CD4-positive, alpha-beta T cell treated with Interleukin-17A for 4 hours (primary cell): ENCODE measurements at places on chromosomes 16 and 17.

GRCh38 chr16:58243528-58244004, 45.7 kb upstream of the CSNK2A2 start:
- no peak for DNase-seq

DNA sequence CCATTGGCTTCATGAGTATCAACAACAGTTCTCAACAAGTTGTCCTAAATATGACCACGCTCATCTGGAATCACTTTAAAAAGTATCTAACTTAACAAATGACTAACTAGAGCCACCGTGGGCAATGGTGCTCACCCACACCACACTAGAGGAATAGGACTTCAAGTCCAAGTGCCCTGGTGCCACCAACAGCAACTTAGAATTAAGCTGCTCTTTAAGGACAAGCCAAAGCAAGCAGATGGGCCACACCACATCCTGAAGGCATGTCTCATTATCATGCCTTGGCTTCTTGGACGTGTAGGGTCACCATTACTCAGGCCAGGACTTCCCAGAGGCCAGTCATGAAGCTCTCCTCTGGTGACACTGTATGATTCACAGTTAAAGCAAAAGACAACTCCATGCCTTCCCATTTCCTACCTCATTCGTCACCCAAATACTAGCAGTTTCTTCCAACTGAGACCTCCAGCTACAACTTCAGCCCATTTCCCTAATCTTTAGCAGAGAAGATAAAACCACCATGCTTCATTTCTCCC, 9.4 kb upstream of the SLC6A4 start:
- no peak for DNase-seq

DNA sequence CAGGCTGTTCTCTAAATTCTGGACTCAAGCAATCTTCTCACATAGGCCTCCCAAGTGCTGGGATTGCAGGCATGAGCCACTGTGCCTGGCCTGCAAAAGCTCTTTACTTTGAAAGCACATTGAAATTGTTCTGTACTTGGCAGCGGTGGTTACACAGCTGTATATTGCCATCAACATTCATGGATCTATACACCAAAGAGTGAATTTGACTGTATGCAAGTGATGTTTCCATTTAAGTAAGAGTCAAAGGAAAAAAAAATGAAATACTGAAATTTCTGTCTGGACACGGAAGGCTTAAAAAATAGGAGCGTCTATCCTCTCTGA, 450.6 kb upstream of the PSMD7 start:
- DNase-seq = no peak

DNA sequence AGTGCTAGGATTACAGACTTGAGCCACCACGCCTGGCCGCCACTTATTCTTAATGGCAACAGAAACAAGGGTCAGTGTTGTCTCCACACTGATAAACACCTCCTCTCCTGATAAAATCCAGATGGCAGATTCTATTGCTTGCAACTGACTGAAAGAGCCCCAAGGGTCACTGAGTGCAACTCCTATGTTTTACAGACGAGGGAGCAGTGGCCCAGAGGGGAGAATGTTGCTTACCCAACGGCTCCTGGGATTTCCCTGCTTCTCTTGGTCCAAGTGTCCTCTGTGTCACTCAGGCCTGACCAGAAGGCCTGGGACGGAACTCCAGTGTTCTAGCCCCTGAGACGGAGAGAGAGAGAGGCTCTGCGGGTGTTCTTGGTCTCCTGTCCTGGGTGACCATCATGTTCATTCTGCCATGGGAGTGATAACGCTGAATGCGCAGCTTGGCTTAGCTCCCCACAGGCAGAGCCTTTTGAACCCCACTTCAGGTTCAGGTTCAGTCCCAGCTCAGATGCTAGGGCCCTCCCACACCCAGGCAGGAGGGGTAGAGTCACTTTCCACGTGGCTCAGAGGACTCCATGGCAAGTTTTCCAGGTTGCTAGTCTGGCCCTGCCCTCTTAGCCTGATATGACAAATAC, 77.3 kb upstream of the NLRP1 start:
- DNase-seq = no peak

GRCh38 chr16:67165121-67166078, 855 bp downstream of the HSF4 start:
- no peak for DNase-seq

GRCh38 chr17:27207073-27207513, 86.8 kb upstream of the WSB1 start:
- DNase-seq = no peak

- no peak for DNase-seq
Observed at GRCh38 chr16:81994485-81994884, 16.8 kb downstream of the SDR42E1 start.
